Nucleus accumbens (tissue), 56 donors: ENCODE measurements at places on chromosomes 13 and 19.

GRCh38 chr19:17604372-17605025, 49.0 kb downstream of the COLGALT1 start:
- no peak for DNase-seq

DNA sequence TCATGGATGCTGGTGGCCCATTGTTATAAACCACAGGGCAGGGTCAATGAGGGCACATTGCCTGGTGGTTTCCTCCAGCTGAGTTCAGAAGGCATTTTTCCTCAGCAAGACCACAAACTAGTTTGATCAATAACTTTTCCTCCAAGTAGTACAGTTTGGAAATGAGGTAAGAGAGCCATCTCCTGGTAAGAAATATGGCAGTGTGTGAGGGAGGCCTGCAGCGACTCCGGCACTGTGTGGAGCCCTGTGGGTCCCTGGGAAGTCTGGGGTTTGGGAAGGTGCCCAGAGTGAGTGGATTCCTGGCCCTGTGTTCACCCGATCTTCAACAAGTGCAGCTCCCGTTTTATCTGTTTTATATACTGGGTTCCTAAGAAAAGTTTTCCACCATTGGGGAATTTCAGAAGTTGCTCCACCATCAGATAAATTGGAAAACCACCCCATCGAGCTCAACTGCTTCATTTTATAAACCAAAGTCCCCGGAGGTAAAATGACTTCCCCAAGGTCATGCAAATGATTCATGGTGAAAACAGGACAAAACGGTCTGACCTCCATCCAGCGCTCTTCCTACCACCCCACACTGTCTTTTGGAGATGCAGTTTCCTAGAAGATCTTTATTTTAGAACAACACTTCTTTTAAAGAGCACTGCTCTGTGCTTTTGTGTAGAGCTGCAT, 148.4 kb downstream of the KATNAL1 start:
- no peak for DNase-seq

- DNase-seq = no peak
Measured at GRCh38 chr13:73984949-73985691, 149.1 kb downstream of the KLF12 start.

- no peak for DNase-seq
Measured at GRCh38 chr19:14127176-14127575, 9.2 kb downstream of the ASF1B start.

- no peak for DNase-seq
Measured at GRCh38 chr13:30170569-30170968, 136.8 kb downstream of the KATNAL1 start.

GRCh38 chr19:30621326-30621920, 249.2 kb downstream of the ZNF536 start:
- no peak for DNase-seq

DNA sequence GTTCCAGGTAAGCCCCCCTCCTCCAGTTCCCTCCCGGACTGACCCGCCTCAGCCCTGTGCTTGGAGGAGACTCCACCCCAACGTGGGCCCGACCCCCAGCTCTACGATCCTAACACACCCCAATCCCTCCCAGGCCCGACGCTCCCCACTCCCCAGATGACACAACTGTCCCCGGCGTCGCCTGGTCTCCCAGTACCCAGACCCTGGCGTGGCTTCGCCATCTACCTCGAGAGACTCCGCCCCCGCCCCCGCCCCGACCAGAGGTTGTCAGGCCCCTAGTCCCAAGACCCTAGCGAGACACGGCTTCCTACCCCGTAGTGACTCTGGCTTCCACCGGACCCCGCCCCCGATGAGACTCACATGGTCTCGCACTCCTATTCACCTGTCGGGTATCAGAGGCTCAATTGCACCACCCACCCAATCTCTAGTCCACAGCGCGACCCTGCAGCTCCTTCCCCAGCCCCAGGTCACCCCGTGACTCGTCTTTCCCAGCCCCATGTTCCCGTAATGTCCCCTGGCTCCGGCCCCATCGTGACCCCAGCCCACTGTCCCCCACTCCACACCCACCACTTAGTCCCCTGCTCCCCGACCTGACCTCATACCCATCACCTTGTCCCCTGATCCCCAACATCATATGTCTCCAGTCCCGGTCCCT, 2.9 kb downstream of the CD37 start:
- DNase-seq = no peak

GRCh38 chr19:30666301-30666803, 294.2 kb downstream of the ZNF536 start:
- DNase-seq = peak; percentile 48

DNA sequence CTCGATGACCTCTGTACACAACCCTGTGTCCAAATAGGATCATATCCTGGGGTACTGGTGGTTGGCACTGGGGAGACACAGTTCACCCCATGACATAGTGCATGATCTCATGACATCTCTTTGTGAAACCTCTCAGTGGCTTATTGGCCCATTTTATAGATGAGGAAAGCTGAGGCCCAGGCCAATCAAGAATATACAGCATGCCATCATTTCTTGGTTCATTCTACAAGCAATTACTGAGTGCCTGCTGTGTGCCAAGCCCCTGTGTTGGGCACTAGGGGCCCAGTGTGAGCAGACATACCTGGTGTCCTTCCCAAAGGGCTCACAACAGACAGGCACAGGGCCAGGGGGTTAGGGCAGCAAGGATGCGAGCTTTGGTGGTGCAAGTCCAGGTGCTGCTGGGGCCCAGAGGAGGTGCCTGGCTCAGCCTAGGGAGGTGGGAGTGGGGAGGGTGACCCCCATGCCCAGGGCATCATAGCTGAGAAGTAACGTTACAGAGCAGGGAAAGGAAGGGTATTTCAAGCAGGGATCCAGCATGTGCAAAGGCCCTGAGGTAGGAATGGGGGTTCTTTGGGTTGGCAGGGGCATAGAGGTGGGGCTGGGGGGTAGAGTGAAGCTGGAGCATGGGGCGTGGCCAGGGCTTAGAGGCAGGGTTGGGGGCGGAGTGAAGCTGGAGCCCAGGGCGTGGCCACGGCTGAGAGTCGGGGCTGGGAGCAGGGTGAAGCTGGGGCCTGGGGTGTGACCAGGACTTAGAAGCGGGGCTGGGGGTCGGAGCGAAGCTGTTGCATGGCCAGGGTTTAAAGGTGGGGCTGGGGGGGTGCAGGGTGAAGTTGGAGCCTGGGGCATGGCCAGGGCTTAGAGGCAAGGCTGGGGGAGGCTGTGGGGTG, 20.7 kb downstream of the COLGALT1 start:
- no peak for DNase-seq

GRCh38 chr19:35170359-35171061, 16.0 kb downstream of the FXYD5 start:
- DNase-seq = no peak

GRCh38 chr13:37173214-37173613, 67.8 kb upstream of the CSNK1A1L start:
- no peak for DNase-seq

GRCh38 chr13:111403266-111403665, 82.8 kb downstream of the TEX29 start:
- DNase-seq = no peak

DNA sequence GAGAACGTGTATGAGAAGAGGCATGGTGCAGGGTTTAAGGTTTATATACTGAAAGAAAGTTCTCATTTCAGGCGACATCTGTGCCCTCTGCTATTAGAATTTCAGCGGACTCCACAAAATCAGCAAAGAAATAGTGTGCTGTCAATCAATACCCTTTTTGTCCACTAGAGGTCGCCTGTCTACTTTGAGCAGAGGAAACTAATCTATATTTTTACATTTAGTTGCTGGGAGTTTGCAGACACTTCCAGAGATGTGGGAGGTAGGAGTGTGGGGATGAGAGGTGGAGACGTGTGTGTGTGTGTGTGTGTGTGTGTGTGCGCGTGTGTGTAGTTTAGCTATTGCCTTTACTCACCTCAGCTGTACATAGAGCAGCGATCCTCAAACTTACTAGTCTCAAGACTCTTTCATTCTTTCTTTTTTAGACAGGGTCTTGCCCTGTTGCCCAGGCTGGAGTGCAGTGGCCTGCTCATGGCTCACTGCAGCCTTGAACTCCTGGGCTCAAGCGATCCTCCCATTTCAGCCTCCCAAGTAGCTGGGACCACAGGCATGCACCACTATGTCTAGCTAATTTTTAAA, 9.7 kb downstream of the INAFM1 start:
- peak; percentile 9 for DNase-seq

- DNase-seq = no peak
Measured at GRCh38 chr13:24233351-24233901, 72.9 kb downstream of the SPATA13 start.
